ENCODE measurements at places on chromosomes 2 and 18. TPM values are rescaled to one million over a fixed set of nuclear protein-coding genes. Genes with fewer than 3 reads are reported as not detected.

The CPLX4 gene
- not detected for total RNA-seq

The MAP2 gene
- 123 TPM for total RNA-seq

The ESPNL gene
- 0.40 TPM for total RNA-seq

The CYP27A1 gene
- total RNA-seq = 4.8 TPM

The LGALSL gene
- total RNA-seq = 29.1 TPM

The CREG2 gene
- total RNA-seq = 0.63 TPM
